ENCODE measurements at places on chromosomes 3 and 15. TPM values are rescaled to one million over a fixed set of nuclear protein-coding genes. Genes with fewer than 3 reads are reported as not detected.

TMEM212 gene
- not detected for total RNA-seq

DNA sequence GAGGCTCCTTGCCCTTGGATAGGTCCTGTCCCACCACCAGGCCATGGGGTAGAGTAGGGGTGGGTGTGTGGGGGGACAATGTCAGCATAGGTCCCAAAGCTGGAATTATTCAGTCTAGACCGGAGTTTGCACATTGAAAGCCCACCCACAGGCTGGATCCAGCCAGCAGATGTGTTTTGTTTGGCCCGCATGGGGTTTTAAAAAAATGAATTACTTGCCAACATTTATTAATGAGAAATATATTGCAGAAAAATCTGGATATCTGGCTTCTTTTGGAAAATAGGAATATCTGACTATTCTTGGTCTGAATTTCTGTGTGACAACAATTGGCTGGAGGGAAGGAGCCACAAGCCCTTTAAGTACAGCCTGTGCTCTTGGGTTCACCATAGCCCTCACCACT, 17.3 kb upstream of the LRIG1 start:
- DNase-seq: no peak

- DNase-seq: no peak
Measured at GRCh38 chr3:121735047-121735696, 14.4 kb downstream of the GOLGB1 start.

GRCh38 chr15:62249501-62249900, 84.4 kb upstream of the C2CD4B start:
- no peak for DNase-seq

DNA sequence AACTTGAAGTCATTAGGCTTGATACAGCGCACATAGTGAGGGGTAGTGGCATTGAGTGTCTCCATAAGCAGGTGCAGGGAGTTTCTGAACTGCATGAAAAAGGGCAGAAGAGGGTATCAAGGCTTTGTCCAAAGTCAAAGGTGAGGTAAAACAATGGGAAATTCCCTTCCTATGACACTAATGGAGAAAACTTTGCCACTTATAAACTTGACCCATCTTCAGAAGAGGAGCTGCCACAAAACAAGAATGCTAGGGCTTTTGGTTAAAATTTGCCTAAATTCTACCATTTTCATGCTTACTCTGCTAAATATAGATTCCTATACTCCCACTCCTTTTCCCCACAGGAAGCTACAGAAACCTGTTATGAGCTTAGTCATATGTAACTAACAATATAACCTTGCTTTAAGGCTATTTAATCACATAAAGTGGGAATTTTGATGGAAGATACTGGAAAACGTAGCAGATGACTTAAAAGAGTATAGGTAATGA, 87.5 kb upstream of the MYO5C start:
- no peak for DNase-seq

Measured in cardiac septum (tissue), 1 donor.